ENCODE measurements at places on chromosomes 5 and 9.

GRCh38 chr9:78325846-78326360 lies 29.0 kb downstream of the PSAT1 start:
- no peak for DNase-seq

DNA sequence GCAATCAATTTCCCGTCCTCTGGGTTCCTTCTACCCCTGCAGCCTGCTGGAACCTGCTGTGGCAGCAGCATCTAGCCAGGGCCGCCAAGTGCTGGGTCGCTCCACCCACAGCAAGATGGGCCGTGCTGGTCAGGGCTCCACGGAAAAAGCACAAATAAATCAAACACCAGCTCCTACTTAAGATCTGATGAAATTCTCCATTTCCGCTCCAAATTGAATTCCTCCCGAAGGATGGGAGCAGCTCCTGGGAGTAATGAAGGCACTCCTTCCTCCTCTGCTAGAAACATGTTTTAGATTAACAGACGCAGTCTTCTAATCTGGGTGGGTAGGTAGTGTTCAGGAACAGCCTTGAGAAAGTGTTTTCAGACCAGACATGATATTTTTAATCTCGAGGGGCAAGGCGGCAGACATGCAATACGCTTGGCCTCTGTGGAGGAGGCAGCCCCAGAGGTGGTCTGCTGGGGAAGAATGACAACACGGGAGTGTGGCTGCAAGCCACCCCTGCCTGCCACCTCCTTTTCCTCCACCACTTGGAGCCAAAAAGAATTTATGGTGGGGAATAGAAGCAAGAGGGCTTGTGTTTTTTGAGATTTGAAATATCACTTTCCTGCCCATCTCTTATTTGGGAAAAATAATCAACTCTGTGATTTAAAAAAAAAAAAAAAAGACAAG lies 194.1 kb downstream of the AOPEP start:
- peak; percentile 33 for DNase-seq

DNA sequence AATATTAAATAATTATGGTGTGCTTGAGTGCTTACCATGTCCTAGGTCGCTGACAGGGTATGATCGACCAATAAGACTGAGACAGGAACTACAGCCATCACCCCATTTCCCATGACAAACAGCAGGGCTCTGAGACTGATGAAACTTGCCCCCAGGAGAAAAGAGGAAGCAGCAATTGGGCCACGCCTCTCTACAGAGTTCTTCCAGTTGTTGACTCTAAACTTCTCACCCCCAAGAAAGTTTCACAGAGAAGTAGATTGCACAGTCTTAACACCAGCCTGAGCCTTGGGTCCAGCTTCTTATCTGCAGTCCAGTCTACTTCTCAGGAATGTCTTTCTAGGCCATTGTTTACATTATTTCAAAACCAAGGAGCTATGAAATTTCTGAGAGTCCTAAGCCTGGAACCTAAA lies 182.2 kb upstream of the ANKRD55 start:
- DNase-seq, result peak; percentile 53

DNA sequence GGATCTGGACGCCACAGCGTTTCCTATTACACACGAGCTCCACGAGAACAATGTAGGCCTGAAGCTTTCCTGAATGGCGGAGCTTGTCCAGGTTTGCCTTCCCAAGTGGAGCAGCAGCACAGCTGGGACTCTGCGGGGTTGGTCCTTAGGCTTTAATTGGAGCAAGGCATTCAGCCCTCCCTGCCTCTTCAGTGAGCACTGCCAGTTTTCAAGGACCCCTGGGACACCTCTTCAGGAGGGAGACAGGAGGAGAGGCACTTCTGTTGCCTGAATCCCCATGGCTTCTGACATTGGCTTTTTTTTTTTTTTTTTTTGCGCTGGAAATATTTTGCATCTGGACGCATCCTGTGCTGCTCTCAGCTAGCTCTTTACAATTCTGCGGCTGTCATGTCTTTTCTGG lies 179.4 kb downstream of the SEMA6A start:
- no peak for DNase-seq

- no peak for DNase-seq
These were observed 31.1 kb downstream of the FBXW11 start for GRCh38 chr5:171975262-171975876.

DNA sequence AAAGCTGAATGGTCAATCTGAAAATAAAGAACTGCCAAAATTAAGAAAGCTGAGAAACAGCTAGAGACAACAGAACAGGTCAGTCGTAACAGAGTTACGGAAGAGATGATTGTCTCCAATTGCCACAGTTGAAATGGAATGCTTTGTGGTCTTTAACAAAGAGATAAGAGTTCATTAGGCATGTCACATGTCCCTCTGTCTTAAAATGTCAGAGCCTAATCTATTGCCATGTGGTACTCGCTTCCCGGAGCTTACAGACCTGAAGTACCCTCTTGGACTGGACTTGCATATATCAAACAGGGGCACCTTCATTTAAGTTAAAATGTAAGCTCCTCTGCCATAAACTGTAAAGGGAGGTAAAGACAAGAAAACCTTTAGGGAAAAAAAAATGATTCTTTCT lies 19.7 kb downstream of the TTC39B start:
- DNase-seq, result no peak

GRCh38 chr5:98986587-98986986 lies 57.8 kb upstream of the CHD1 start:
- DNase-seq, result no peak

DNA sequence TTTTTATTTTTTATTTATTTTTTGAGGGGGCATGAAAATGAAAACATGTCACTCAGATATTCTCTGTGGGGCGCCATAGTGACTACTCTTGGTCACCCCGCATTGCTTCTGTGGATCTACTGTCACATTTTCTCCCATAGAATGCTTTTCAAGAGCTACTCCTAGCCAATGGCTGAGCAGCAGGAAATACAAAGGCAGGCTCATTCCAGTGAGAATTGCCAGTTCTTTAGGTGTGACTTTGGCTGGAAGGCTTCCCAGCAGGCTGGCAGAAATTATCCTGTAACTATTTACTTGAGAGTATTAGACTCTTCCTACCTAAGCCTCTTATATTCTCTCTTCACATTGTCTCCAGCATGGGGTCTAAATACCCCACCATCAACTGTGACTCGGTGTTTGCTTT lies 21.0 kb upstream of the PTPRD start:
- DNase-seq, result no peak

DNA sequence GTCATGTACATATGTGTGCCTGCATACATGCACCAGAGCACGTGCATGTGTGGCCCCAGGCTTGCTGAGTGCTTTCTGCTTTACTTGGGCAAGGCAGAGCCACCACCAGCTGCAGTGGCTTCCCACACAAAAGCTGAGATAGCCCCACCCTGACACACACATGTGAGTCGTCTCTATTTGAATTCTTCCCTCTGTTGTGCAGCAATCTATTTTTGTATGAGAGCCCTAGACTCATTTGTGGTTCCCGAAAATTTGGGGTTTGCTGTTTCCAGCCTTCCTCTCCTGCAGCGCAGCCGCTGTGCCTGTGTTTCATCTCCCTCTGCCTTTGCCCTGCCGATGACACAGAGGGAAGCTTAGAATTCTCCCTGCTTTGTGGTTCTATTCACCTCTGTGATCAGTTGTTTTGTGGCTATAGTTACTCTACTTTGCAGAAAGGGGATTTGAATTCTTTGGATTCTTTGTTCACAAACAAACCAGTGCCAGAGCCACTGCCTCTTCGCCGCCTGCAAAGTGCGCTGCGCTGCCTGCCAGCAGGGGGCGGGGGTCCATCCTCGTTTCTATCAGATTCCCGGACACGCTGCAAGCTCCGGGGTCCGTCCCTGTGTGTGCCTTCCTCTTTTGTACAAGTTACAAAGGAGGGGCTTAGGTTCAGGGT lies 95.8 kb upstream of the DAP start:
- peak; percentile 66 for DNase-seq

GRCh38 chr5:1441166-1441865 lies 3.9 kb downstream of the SLC6A3 start:
- DNase-seq, result no peak

DNA sequence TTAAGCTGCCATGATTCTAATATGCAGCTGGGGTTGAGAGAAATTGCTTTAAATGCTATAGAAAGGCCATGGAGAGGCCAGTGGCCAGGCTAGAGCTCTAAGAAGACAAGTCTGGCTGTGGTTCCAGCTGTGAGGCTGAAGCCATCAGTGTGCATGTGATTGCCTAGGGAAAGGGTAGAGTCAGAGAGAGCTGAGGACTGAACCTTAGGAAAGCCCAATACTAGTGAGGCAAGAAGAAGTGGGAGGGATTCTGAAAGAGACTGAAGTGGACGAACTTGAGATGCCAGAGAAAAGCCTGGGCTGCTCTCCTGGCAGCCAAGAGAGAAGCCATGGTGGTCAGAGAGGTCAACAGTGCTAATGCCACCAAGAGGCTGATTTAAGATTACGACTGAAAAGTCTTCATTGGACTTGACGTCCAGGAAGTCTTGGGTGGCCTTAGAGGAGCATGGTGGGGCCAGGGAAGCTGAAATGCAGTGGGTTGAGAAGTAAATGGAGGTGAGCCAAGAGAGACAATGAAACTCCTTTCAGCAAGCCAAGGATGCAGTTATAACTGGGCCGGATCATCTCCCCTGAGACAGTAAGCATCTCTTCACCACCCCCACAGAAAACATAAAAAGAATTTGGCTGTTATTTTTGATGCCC lies 133.2 kb downstream of the TMEM174 start:
- no peak for DNase-seq

DNA sequence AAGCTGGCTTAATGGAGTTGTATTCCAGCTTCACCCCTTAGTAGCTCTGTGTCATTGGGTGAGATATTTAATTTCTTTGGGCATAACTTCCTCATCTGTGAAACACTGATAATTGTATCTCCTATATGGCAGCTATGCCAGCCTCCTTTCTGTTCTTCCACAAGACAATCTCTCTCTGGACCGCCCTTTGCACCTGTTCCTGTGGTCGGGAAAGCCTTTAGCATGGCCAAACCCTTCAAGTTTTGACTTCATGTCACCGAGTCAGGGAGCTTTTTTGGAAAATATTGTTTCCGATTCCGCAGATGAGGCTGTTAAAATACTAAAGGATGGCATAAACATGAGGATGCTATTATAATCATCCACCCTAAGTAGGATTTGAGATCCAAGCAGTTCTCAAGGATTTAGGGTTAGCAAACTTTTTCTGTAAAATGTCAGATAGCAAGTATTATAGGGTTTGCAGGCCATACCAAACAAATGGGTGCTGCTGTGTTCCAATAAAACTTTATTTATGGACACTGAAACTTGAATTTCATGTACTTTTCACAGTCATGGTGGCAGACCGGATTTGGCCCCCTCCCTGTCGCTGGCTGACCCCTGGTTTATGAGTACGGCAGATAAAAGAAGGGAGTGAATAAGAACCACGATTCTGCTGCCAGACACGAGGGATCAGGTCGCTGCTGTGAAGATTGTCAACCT lies 695 bp upstream of the NDFIP1 start:
- DNase-seq, result no peak

DNA sequence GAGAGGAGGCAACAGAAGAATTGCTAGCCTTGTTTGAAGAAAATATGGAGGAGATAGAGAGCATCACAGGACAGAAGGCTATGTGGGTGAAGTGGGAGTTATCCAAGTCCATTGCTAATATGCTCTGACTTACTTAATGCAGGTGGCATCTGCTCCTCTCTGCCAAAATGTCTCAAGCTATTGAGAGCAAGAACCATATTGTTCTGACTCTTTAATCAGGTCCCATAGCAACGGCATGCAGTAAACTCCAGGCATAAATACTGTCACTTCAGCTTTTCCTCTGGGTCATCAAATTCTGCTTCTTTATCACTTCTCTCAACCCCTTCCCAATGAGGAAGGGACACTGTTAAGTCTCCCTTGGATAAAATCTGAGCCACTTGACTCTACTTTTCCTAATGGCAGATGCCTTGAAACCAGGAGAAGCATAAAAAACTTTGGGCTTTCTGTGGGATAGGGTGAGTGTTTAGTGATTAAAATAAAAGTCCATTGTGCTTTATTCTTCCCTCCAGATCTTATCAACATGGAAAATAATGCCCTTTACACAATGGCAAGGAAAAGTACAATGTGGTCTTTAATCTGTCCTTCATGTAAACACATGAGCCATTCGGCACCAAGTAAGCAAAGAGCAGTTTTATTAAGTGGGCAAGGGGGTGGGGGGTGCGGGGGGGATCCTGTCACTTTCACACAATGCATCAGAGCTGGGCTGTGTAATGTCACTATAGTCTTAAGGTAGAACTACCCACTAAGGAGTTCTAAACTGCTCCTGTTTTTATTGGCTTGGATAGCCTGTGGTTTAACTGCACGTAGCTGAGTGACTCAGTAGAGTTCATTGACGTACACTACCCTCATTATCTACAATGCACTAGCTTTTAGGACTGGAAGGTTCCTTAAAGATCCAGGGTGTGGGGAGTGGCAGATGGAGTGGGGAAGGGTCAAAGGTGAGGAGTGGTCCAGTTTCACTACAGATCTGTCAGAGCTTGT lies 71.0 kb upstream of the TARS1 start:
- DNase-seq, result peak; percentile 82

DNA sequence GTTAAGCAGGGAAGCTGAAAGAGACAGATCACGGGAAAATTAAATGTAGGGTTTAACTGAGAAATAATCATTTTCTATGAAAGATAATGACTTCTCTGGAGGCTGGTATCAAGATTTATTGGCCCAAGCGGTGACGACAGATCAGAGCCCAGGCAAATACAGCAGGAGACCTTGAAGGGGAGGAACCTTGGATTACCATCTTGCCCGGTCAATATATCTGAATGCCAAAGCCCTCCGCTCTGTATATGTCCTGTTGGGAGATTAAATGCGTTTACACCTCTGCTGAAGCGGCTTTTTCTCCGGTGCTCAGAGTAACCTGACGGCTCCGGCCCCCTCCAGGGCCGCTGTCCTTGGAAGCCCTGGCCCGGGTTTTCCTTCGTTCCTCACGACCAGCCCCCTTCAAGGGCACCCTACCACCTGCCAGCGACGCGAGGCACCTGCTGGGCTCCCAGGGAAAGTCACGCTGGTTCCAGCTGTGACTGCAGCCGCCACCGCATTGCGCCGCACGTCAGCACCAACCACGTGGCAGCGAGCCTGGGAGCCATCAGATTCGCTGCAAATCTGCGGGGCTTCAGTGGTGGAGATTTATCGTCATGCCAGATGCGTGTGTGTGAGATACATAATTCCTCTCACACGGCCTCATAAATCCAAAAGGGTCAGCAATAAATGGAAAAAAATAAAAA lies 4.4 kb upstream of the QSOX2 start:
- no peak for DNase-seq

- no peak for DNase-seq
These were observed 7.8 kb downstream of the LCP2 start for GRCh38 chr5:170289764-170290163.

DNA sequence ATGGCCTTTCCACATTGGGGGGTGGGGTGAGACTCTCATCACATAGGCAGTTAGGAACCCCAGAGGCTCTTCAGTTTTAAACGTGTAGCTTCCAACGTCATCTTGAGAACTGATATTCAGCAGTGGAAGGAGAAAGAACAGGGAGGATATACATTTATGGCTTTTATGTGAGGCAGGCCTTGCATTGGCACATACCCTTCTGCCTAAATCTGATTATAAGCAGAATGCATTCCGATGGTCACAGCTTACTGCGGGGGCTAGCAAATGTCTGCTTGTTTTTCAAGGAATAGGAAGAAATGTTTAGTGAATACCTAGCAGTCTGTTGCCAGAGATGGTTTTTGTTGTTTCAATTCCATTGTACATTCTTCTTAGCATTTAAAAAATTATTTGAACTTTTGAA lies 98.9 kb upstream of the DHFR start:
- DNase-seq, result no peak

GRCh38 chr9:119974026-119974425 lies 604.8 kb upstream of the BRINP1 start:
- no peak for DNase-seq

GRCh38 chr9:130366888-130367550 lies 77.7 kb upstream of the ASS1 start:
- DNase-seq, result no peak

- no peak for DNase-seq
These were observed at the start of gene FOXE1 for GRCh38 chr9:97853056-97853843. Gene FOXE1 (plus strand): TSS chr9:97853226. CDS start chr9:97853915, 689 bp downstream.
